Esophagus (tissue), 2 donors: ENCODE measurements at places on chromosomes 1 and 21. TPM values are rescaled to one million over a fixed set of nuclear protein-coding genes. Genes with fewer than 3 reads are reported as not detected.

The HJV gene
- polyA plus RNA-seq = not detected

The CFHR3 gene
- polyA plus RNA-seq = not detected

The NAV1 gene
- polyA plus RNA-seq = 4.6 TPM

The IL6R gene
- 2.7 TPM for polyA plus RNA-seq

The SNX7 gene
- 2.7 TPM for polyA plus RNA-seq

The LCE1B gene
- polyA plus RNA-seq = not detected

The GJC2 gene
- polyA plus RNA-seq = 0.57 TPM

The ENSA gene
- polyA plus RNA-seq = 298 TPM

The LMX1A gene
- polyA plus RNA-seq = 0.10 TPM

The INAVA gene
- polyA plus RNA-seq = 41.9 TPM

The TTC22 gene
- polyA plus RNA-seq = 83.5 TPM

The SLAMF7 gene
- 2.9 TPM for polyA plus RNA-seq

The CELF3 gene
- 0.05 TPM for polyA plus RNA-seq

The ETV3L gene
- not detected for polyA plus RNA-seq

The LPAR3 gene
- polyA plus RNA-seq = 4.0 TPM

The ADAM30 gene
- not detected for polyA plus RNA-seq

The RAB3B gene
- under 0.01 TPM for polyA plus RNA-seq
